NCI-H2171 treated with DMSO at 0.1 percent for 48 hours (cell line): ENCODE measurements at places on chromosomes 12 and 14.

DNA sequence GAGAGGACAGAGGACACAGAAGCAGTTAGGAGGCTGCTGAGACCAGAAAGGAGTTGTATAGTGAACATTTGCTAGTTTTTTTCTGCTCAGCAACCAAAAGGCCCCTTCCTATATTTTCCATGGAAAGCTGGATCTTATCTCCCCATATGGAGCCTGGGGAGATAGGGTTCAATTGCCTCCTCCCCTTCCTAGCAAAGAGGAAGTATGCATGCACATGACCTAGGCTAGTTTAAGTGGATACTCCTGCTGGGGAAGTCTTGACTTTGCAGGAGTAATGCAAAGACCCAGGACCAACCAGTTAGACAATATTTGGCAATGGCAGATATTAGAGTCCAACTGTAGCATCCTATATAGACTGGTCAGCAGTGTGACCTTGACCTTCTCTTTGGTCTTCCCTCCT, 15.1 kb downstream of the CHD8 start:
- no peak for DNase-seq

DNA sequence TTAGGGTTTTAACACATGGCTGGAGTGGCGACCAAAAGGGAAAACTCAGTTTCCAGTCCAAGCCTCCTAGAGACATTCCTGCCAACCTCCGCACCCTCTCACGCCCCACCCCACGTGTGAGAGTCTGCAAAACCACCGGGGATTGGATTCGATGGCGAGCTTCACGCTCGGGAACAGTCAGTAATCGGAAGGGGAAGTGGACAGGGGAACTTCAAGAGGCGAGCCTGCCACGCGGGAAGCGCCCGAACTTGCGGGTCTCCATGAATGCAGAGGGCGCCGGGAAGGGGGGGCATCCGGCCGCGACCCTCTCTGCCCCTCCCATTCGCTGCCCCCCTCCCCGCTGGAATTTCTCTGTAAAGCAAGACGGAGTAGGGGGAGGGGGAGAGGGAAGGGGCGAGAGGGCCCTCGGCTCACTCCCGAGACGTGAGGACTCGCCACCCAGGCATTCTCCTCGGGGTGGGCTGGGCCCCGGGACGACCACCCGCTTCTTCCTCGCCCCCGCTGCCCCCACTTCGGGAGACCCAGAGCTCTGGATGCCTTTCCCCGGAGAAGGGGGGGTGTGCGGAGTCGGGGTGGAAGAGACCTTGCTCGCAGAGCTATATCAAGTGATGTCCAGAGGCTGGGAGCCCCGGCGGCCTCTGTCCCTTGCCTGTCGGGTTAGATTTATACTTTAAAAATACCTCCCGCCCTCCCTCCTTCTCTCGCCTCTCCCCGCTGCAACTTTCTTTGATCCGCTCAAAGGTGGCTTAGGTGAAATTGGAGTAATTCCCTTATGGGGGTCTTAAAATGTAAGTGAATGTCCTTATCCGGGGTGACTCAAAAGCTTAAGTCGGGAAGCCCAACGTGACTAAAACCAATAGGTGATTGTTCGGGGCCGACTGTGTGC, 2.5 kb upstream of the CCND2 start:
- no peak for DNase-seq

GRCh38 chr12:49925433-49926204, 21.9 kb upstream of the FAIM2 start:
- no peak for DNase-seq

- DNase-seq: no peak
These were observed 29.4 kb downstream of the ITPR2 start for GRCh38 chr12:26803552-26803951.
